NB4 (cell line): ENCODE measurements at places on chromosomes 2 and 18.
A peak's percentile ranks its signal among the peaks of the same experiment; 100 is the strongest.

- DNase-seq: no peak
Observed at GRCh38 chr2:23618265-23618664, 233.3 kb downstream of the KLHL29 start.

DNA sequence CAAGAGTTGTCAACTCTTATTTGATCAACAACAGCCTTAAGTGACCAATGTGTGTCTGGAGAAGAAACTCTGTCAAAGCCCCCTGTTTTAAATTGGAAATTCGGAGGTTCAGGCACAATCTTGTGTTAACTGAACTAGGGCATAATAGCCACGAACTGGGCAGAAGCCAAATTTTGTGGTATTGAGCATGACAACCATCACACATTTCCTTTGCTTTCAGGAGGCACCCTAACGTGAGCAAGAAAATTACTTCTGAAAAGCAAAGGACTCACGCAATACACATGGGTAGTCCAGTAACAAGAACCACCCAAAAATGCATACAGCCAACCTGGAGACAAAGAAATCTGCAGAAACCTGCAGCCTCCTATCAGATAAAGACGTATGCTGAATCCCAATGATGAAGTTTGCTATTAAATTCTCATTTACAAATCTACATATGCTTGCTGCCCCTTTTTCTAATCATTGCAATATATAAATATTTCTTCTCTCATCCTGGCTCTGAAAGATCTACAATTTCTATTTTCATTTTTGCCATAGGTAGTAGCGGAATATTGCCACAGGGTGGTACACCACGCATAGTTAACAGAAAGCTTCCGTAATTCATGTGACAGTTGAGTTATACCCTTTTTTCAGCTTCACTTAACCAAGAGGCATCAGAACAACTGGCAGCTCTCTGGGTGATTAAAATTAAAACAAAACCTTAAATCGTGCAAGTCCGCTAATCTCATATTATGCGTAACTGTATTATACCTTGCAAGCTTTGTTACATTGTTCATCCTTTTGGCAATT, 495.8 kb downstream of the NRXN1 start:
- peak; percentile 50 for DNase-seq

DNA sequence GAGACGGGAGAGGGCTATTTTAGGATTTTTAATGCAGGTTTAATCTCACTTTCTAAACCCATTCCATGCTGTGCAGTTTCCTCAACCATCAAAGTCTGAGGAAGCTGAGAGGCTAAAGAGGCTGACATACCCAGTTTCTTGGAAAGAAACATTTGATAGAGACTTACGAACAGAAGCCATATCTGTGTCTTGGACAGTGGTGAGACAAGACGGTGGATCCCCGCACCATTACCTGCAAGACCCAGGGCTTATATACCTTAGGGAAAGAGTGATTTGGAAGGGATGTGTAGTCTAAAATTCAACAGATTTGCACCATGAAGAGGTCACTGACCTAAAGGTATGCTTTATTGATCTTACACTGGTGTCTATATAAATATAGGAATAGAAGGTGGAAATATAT, 13.5 kb downstream of the EEF1B2 start:
- DNase-seq: no peak

GRCh38 chr2:36013064-36013463, 342.5 kb upstream of the CRIM1 start:
- DNase-seq: no peak

DNA sequence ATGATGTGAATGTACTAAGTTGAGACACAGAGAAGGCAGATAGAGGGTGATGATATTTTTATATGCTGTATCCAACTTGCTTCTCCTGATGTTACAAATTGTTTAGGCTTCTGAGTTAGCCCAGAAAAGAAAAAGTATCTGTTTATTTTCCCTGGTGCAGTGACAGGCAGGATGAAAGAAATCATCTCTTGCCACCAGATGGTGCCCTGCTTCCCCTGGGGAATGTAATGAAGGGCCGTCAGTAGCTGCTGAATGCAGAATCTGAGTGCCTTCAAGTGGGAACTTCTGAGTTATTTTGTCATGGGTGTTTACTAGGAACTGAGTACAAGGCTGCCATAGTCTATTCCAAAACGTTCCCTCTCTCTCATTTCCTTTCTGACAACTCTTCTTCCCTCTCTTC, 525.6 kb downstream of the MBD2 start:
- peak; percentile 44 for DNase-seq

GRCh38 chr18:38690626-38691025, 1125.0 kb upstream of the CELF4 start:
- no peak for DNase-seq
